ENCODE measurements at places on chromosomes 12 and 14.

DNA sequence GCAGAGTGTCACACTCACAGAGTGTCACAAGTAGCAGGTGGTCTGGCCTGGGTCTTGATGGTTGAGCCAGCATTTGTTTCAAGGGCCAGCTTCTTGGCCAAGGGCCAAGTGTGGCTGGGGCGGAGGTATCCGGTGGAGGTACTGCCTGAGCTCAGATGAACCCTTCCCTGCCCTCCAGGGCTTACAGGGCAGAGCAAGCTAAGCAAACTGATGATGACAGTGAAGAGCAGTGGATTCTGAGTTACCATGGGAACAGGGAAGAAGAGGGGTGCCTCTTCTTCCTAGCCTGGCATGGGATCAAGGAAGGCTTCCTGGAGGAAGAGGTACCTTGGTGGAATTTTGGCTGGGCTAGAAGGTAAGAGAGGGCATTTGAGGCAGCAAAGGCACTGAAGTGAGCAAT lies 35.7 kb downstream of the MVK start:
- DNase-seq = no peak

- no peak for DNase-seq
Observed at GRCh38 chr14:43411841-43412240, 1095.2 kb downstream of the FSCB start.

DNA sequence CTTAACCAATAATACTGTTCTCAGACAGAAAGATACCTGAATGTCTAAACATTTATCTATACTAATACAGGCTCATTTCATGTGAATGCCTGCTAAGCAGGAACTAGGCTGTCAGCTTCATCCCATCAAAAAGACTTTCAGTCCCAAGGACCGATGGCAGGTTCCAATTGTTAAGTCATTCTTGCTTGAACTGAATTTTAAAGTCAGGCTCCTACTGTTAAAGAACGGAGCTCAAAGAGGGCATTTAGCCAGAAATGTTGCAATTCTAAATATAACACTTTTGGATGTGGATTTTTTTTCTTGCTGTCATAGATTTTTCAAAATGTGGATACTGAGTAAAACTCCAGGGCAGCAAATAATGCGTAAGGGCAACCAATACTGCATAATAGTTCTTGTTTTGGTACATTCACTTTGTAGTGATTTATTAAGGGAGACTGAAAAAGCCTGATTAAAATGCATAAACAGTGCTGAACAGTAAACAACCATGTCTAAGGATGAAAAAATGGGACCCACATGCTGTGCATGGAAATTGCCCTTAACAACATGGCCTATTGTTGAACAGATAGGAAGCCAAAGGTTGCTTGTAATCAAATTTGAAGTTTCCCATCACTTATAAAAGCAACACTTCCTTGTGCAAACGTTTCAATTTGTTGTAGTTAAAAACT lies 38.6 kb upstream of the DBX2 start:
- DNase-seq = no peak

DNA sequence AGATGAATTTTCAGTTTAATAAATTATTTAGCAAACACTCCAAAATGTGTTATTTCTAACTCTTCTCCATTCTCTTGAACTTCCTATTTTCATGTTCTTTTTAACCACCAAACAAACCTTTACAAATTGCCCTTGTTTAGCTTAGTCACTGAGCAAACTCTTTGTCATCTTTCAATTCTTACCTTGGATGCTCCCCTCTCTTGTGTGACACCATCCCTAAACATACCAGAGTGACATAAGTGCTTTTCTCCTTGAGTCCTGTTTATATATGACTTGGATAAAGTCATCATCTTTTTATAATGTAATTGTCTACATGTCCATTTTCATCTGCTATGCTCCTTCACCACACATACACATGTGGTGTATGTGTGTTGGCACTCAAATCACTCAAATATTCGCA lies 3.4 kb upstream of the TMEM19 start:
- DNase-seq = no peak

DNA sequence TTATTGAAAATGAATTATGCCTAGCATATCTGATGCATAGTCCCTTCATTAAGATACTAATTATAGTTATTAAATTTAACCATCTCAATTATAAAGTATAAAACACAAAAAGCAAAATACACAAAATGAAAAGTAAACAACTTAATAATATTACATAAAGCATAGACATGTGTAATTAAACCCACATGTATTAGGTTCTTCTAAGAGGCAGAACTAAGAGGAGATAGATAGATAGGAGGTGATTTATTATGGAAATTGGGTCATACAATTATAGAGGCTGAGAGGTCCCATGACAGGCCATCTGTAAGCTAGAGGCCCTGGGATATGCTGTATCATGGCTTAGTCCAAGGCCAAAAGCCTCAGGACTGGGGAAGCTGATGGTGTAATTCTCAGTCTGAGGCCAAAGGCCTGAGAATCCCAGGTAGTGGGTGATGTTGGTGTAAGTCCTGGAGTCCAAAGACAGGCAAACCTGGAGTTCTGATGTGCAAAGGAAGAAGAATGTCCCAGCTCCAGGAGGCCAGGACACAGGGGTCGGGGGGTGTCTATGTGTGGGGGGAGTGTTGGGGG lies 953.3 kb downstream of the TRHDE start:
- DNase-seq = no peak

DNA sequence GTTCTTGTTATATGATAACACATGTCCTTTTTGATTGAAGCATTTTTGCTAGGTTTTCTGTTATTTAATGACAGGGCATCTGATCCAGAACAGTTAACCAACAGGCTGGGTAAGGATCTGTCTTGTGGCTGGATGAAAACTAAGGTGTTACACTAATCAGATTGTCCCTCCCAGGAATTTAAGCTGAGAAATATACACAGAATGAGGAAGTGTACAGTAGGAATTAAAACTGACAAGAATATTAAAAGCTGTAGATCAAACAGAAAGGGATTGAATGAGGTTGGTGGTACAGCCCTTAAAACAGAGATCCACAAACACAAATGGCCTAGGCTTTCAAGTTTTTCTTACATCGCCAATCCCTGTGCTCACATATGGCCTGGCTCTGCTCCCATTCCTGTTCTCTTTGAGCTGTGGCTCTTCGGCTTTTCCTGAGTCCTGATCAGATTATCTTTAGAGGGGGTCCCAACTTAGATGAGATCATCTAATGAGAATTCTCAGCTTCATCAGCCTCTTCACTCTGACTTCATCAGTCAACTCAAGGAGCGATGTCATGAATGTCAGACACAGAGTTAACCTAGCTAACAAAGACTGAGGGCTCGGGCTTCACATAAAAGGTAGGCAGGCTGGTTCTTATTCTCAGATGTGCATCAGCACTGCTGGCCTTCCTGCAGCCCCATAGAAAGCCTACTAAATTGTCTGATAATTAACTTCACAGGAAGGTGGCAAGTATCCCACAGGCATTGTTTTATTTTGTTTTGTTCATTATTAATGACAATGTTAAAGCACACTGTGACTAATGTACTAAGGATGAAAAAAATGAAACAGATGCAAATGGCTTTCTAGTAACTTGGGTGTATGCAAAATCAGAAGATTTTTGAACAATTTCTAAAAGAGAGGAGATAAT lies 11.4 kb downstream of the PYGL start:
- no peak for DNase-seq

DNA sequence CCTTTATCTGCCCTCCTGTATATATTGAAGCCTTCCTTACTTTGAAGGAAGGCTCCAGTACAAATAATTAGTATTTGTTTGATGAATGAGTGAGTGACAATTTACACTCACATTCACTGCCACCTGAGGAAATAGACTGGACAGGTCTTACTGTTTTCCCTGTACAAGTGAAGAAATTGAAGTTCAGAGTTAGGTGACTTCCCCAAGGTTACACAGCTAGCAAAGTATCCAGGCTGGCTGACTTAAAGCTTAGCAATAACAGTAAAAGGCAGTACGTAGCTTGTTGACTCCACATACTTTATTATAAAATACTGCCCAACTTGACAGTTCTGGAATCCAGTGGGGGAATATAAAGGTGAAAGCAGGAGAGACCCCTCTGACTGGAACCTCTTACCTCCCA lies 2.6 kb upstream of the KRT18 start:
- DNase-seq = no peak

- DNase-seq = no peak
Observed at GRCh38 chr12:15151161-15152091, 69.8 kb downstream of the RERG start.

- DNase-seq = no peak
Observed at GRCh38 chr12:90920222-90920621, 34.8 kb downstream of the CCER1 start.

GRCh38 chr14:105023791-105024480 lies 3.1 kb upstream of the CDCA4 start:
- no peak for DNase-seq

GRCh38 chr12:22610131-22610530 lies 14.8 kb upstream of the ETNK1 start:
- DNase-seq = no peak

- DNase-seq = no peak
Observed at GRCh38 chr12:131693149-131693548, 17.7 kb upstream of the SFSWAP start.

- no peak for DNase-seq
Observed at GRCh38 chr12:39077226-39077625, 171.8 kb upstream of the CPNE8 start.

GRCh38 chr14:28468191-28469151 lies 298.1 kb upstream of the FOXG1 start:
- DNase-seq = no peak

- DNase-seq = no peak
Observed at GRCh38 chr14:103209054-103209453, 85.8 kb downstream of the TNFAIP2 start.

GRCh38 chr12:6358881-6359280 lies 16.5 kb downstream of the SCNN1A start:
- DNase-seq = no peak

- no peak for DNase-seq
Observed at GRCh38 chr14:86933460-86933859, 1059.5 kb downstream of the GALC start.

DNA sequence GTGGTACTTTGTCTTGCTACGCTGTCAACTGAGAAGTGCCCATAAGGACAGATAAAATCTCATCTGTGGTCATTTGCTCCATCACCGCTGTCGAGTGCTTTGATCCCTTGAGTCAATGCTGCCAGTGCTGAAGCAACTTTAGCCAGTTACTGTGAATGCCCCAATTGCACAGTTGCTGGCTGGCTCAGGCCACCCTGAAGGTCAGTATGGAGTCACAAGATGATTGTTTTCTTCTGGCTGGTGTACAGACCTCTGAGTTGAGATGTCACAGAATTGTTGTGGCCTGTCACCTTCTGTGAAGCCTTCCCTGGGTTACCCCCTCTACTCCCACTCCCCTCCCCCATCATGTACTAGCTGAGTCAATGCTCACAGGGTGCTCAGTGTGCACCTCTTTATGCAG lies 92.9 kb downstream of the PELI2 start:
- DNase-seq = no peak

DNA sequence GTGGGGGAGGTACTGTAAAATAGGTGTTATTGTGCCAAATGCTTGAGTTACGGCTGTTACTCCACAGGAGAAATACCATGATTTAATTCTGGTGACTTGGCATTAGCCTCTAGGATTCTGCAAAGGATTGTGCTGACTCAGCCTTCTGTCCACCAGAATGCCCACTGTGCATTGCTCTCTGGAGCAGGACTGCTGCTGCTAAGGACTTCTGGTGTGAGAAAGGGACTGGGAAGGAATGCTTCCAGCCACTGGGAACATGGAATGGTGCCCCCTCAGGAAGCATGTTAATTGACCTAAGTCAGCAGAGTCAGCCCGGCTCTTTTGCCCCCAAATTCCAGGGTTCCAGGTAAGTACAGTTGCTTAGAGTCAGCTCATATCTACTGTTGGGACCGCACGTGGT lies 32.9 kb downstream of the ZFHX2 start:
- no peak for DNase-seq

DNA sequence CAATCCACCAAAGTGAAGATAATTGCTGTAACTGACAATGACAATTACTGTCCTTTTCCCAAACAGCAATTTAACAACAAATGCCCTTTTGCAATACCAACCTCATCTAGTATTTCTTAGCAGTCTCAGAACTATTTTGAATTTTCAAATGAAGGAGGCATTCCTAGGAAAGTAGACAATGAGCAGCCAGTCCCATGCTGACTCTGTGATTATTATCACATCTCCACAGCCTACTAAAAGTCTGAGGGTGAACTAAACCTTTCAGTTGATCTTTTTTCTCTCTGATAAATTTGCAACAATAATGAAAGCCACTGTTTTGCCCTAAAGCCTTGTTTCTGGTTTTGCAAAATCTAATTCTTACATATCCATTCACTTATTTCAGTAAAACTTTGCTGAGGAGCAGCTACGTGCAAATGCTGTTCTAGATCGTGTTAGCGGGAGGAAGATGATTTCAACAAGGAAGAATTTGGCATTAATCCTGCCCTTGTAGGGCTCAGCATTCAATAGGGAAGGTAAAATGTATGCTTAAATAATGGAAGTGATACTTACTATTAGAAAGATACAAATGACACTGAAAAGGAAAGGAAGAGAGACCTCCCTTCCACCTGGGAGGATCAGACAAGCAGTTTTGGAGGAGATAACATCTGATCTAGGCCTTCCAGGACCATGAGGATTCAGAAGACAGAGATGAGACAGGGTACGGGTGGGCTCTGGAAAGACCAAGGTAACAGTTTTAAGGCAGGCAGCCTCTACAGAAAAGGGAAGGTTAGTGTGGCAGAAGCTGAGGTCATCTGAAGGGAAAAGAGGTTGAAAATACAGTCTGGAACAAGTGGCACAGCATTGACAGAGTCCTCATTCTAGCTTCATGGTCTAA lies 47.4 kb downstream of the SLC38A1 start:
- DNase-seq = no peak

DNA sequence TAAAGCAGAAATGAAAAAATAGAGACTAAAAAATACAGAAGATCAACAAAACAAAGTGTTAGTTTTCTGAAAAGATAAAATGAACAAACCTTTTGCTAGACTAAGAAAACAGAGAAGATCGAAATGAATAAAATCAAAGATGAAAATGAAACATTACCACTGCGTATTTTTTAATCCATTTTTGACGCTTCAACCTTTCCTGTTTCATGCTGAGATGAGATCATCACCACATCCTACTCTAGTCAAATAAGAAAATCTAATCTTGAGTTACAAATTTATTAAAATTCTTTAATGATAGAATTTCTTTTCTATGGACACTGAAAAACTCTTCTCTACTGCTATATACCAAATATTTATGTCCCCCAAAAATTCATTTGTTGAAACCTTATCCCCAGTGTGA lies 30.7 kb downstream of the MAGOHB start:
- no peak for DNase-seq

DNA sequence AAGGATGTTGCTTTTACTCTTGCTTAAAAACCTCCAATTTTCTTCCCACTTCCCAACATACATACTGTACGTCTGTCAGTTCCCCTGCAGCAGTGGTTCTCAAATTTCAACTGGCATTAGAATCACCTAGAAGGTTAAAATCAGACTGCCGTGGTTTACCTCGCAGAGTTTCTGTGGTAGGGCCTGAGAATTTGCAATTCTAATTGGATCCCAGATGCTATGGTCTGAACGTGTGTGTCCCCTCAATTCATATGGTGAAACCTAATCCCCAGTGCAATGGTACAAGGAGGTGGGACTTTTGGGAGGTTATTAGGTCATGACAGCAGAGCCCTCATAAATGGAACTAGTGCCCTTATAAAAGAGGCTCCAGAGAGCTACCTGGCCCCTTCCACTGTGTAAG lies 226.9 kb downstream of the CRADD start:
- DNase-seq = no peak

GRCh38 chr14:24032727-24033418 lies 18.9 kb upstream of the CARMIL3 start:
- DNase-seq = no peak
